ENCODE measurements at places on chromosomes 3 and 15.

GRCh38 chr15:56844892-56845291 lies 73.6 kb upstream of the TCF12 start:
- no peak for DNase-seq

DNA sequence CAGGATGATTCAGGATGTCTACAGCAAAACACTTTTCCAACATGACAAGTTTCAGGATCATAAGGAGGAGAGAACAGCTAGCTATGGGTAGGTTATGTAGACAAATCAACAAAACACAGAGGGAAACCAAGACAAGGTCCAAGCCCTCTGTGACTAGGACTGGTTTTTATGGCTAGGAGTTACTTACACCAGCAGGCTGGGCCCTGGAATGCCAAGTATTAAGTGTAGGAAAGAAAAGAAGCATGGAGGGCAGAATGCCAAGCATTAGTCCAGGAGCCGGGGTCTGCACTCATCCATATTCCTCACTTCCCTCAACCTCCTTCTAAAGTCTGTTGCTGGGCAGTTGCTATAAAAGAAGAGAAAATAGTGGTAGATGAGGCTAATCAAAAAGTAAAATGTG lies 35.3 kb upstream of the PPP2R3A start:
- DNase-seq = no peak

DNA sequence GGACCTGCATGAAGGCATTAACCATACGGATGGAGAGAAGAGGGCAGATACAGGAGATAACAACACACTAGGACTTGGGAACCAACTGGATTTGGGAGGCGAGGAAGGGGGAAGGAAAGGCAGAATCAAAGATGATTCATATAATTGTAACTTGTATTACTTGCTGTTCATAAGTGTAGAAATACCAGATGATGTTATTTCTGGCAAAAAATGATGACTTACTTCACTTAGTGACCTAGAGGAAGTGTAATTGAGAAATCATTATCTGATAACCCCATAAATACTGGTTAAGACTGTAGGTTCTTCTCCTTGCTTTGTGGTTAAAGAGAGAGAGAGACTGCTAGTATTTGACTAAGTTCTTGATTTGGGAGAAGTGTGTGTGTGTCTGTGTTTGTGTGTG lies 50.5 kb upstream of the GK5 start:
- no peak for DNase-seq

GRCh38 chr3:10910367-10910766 lies 82.2 kb upstream of the SLC6A1 start:
- no peak for DNase-seq

- DNase-seq = no peak
Observed at GRCh38 chr3:22691856-22692628, 511.1 kb upstream of the UBE2E2 start.

- DNase-seq = no peak
Observed at GRCh38 chr3:59107856-59108815, 58.3 kb upstream of the CFAP20DC start.
